ENCODE measurements at places on chromosomes 5 and 9. TPM values are rescaled to one million over a fixed set of nuclear protein-coding genes. Genes with fewer than 3 reads are reported as not detected.

DNA sequence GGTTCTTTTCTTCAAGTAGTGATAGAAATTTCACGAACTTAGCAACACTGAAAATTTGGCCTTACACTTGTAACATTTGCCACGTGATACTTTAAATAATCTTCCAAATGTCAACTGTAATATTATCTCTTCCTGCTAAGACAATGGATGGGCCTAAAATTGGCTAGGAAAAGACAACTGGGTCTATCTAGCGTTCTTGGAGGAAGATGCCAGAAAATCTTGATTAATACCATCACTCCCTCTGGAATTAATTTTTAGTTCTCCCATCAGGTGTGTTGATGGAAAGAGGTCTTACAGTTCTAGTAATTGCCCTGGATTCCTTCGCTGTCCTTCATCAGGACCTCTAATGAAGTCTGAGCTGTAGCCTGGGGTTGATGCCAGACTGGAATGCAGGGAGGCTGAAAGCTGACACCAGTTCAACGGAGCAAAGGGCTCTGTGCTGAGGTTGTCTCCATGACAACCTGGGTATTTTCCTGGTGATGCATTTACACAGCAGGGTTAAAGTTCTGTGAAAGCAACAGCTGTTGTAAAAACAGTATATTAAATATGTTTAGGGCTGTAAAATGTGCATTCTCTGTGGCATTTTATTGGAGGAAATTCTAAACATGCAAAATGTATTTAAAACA lies 92.3 kb downstream of the GAS1 start:
- DNase-seq: peak; percentile 96

GRCh38 chr5:132103969-132104391 lies 30.4 kb downstream of the CSF2 start:
- no peak for DNase-seq

DNA sequence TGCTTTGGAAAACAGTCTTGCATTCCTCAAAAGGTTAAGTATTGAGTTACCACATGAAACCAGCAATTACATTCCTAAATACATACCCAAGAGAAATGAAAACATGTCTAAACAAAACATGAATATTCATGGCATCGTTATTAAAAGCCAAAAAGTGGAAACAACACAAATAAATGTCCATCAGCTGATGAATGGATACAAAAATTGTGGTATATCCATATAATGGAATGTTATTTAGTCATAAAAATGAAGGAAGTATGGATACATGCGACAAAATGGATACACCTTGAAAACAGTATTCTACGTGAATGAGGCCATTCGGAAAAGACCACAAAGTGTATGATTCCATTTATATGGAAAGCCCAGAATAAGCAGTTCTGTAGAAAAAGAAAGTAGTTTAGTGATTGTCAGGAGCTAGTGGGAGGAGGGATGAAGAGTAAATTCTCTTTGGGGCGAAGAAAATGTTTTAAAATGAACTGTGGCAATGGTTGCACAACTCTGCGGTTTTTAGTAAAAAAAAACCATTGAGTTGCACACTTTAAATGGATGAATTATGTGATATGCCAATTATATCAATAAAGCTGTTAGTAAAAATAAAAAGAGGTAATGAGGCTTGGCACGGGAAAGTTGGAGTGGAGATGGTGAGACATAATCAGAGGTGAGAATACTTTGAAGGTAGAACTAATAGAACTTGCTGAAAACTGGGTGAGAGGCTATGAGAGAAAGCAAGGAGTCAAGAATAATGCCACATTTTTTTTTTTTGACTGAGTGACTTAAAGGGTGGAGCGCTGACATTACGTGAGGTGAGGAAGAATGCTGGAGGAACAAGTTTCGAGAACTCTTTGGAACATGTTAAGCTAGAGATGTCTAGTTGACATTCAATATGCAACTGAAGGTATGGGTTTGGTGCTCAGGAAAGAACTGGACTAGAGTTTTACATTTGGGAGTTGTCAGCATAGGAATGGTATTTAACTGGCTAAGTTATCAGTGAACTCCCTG lies 194.9 kb upstream of the ZNF608 start:
- DNase-seq: no peak

GRCh38 chr5:78060421-78060820 lies 234.1 kb downstream of the AP3B1 start:
- DNase-seq: peak; percentile 83

DNA sequence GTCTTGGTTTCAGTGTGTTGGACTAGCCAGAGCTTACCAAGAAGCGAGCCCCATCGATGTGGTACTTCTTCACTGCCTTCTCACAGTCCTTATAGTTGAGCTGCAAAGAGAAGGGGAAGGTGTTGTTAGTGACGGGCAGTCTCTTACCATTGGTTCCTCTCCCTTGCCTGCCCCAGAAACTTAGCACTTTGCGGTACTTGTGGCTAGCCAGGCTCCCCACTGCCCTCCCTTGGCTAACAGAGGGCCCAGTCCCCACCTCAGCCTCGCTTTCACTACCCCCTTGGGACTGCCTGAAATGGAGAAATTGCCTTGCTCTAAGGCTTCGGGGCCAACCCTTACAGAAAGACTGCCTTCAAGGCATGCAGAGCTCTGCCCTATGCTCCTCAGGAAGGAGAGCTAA lies 4.3 kb downstream of the LCP2 start:
- no peak for DNase-seq

The ADAM19 gene
- 38.3 TPM for total RNA-seq

The UBE2R2 gene
- total RNA-seq: 12.7 TPM

DNA sequence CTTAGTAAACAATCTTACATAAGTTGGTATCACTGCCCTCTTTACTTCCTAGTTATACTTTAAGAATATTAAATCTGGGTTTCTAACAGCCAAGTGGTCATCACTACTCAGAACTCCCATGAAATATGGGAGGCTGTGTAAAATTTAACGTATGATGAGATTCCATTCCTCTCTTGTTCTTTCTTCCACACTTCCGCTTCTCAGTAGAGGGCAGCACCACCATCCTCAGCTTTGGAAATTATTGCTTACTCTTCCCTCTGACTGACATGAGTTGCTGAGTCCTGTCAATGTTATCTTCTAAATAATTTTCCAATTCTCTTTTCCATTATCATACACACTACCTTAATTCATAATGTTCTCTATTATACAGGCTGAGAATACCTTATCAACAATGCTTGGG lies 194.0 kb downstream of the RFX3 start:
- no peak for DNase-seq

The CTXN3 gene
- not detected for total RNA-seq

The MYMK gene
- not detected for total RNA-seq

- no peak for DNase-seq
Observed at GRCh38 chr9:105834404-105834803, 140.1 kb downstream of the TMEM38B start.

Data from IMR-90 (cell line).